Astrocyte of the cerebellum (primary cell): ENCODE measurements at places on chromosomes 3 and 15.

DNA sequence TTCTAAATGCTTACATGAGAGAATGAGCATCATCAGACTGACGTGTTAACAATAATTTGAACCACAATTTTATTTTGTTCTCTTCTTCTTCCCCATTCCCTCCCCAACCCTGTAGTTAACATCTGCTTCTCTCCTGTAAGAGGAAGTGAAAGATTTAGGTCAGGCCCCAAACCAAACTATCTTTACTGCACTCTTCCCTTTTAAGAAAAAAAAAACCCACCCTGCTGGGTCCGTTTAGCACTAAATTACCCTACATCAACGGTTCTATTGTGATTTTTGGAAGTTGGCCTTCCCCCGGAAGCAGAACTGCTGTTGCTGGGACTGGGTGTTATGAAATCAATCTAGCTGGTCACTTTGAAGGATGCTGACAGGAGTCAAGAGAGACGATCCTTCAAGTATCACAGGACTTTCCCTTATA, 49.4 kb downstream of the NFKBIZ start:
- no peak for DNase-seq

DNA sequence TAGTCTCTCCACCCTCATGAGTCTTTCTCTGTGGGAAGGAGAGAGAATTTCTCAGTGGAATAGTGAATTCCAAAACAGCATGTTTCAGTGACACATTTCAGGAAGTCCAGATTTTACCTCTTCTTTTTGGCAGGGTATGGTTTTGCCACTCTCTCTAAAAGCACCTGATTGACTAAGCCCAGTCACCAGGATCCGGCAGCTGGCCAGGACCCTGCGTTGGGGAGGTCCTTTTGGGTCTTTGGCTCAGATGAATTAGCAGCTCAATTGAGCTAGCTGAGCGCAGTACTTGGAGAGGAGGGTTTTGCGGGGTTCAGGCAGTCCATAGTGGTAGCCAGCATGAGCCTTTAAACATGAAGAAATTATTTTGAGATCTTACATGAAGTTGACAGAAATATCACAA, 548.2 kb downstream of the PDCD6IP start:
- no peak for DNase-seq

DNA sequence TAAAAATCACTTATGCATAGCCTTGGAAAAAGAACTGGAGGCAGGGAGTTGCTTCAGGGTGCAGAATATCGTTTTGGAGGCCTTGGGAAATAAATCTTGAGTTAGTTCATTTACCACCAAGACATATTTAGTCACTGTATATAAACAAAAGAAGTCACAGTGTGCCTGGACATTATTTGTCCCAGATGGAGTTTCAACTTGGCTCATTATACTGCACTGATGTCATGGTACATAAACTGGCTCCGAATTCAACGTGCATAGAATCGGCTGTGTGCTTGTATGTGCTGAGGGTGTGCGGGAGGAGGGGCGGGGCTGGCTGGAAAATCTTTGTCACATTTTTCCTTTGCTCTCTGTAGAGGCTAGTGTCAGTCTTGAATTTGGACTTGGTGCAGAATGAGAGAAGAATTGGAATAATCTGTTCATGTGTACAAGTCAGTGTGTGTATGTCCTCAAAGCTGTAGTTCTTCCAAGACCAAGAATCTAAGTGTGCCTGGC, 86.6 kb downstream of the FNDC3B start:
- peak; percentile 33 for DNase-seq

DNA sequence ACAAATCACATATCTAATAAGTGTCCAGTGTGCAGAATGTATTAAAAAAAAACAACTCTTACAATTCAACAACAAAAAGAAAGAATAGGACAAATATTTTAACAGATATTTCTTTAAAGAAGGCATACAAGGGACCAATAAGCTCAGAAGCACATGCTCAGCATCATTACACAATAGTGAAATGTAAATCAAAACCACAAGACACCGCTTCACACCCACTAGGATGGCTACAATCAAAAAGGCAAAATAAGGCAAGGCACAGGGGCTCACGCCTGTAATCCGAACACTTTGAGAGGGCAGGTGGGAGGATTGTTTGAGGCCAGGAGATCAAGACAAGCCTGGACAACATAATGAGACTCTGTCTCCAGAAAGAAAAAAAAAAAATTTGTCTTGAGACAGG, 255.6 kb downstream of the MAGI1 start:
- DNase-seq = no peak

DNA sequence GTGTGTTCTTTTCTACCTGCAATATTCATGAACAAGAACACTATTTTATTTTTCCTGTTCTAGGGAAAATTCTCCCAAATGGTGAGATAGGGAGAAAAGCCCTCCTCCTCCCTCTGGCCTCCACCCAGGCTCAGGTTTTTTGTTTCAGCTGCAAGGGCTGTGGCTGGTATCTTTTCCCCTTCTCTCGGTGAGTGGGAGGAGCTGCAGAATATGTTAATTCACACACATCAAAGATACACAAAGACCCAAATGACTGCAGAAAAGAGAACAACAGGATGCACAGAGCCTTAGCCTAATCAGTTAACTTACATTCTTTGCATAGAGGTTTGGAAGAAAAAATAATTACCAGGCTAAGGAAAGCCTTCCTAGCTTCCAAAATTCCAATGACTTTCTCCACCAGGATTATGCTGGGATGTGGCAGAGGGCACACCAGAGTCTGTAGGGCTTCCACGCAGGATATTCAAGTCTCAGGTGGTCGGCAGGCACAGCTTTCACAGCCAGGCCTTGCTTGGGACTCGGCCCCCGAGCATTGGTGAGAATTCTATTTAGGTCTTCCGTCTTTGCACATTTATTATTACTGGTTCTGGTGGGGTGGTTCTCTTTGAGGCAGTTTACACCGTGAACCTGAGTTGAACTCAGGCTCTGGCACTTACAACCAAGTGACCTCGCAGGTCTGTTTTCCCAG, 64.9 kb downstream of the ABHD5 start:
- DNase-seq = no peak

DNA sequence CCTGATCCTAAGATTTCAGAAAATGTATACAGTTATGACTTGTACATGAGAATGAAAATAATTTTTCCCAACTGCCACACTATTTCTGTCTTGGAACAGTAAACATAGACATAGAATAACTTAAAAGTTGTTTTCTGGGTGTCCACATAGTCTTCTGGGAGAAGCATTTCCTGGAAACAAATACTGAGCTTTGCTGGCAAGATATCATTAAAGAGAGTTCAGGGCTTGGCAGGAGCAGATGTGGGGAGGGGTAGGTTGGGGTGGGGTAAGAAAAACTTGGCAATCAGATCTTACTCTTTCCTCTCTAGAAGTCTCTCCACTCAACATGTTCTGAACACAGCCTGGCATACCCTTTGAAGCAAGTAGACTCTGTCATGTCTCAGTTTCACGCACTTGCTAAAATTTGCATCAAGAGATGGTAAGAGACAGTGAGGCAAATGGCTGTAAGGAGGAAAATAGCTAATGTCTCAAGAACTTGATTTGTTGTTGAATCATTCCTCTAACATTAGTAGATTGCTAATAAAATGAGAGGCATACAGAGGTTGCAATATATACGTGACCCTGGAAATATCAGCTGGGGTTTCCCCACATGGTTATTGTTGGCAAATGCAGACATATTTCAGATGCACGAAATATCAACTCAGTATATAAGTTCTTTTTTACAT, 27.3 kb upstream of the ABI3BP start:
- DNase-seq = no peak

DNA sequence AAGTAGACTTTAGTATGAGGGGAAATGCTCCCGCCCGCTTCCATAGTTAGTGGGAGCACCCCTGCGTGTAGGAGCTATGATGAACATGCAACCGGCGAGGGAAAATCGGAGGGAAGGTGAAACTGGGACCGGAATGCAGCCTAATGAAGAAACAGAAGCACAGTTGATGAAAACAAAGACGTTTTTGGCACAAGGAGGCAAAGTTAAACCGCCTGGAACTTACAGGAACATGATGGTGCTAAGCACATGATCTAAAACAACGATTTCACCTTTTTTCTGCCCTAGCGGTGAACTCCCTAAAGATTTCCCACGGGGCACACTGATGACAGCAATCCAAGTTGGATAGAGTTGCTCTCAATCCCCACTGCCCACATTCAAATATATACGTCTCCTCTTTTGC, 49.4 kb upstream of the SPATA12 start:
- no peak for DNase-seq

DNA sequence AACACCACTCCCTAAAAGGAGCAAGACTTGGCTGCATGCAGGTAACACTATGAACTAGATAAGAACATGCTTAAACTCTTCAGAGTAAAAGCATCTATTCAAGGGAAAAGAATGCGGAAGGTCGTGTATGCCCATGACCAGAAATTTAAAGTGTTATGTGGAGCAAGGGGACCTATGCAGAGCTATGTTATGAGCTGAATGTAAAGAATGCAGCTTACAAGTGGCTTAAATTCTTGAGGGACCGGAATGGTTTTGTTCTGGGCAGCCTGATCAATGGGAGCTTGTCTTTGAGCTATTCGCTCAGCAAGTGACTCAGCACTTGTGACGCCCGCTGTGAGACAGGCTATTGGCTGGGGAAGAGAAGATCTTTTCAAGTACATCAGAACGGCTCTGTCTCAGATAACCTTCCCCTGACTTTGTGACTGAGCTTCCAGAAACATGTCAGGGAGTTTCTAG, 367.5 kb upstream of the THBS1 start:
- DNase-seq = peak; percentile 97
